ENCODE measurements at places on chromosomes 12 and 14.

DNA sequence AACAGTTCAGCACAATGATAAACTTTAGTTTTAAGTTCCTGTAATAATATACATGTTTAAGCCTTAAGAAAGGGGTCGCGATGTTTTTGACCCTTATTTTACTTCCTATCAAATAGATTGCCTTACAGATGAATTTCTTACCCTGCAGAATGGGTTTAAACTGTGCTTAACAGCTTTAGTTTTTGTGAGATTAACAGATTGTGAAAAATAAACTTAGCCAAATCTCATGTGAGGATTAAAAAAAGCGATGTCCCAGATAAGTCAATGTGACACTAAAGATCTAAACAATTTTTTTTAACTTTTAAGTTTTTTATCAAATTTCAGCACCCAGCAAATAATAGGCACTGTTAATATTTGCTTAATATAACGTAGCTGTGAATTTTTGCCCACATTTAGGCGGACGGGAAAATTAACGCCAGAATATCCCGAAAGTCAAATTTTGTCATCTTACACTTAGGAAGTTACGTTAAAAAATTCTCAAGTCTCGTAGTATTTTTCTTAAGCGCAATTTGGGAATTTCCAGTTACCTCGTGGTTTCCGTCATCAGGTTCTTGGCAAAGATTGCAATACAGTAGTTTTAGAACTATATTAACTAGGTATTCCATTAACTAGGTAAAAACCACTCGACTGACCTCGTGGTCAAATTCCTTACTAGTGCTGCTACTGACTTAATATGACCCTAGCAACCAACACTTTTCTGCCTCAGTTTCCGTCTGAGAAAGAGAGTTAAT lies 1.2 kb downstream of the HNRNPC start:
- DNase-seq: no peak

DNA sequence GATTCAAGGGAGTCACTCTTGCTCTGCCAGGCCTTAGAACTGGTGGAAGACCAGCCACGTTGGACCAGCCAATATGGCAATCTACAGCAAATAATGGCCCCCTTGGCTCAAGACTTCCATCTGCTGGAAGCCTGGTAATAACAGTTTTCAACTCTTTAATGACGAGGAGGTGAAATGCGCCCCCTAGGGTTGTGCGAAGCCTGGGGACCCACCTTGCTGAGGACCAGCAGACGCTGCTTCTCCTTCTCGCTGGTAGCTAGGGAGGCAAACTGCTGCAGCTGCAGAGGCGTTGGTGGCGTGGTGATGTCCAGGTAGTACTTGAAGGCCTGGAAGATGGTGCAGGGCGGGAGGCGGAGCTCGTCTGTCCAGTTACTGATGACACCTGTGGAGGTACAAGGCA lies 41.5 kb upstream of the FBXO21 start:
- peak; percentile 49 for DNase-seq

DNA sequence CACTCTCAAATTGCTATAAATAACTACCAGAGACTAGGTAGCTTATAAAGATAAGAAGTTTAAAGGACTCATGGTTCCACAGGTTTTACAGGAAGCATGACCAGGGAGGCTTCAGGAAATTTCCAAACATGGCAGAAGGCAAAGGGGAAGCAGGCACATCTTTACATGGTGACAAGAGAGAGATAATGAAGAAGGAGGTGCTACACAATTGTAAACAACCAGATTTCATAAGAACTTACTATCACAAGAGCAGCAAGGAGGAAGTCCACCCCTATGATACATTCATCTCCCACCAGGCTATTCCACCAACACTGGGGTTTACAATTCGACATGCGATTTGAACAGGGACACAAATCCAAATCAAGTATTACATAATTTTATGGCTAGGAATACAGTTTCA lies 257.7 kb downstream of the BTG1 start:
- DNase-seq: no peak

GRCh38 chr14:51540364-51540763 lies 111.3 kb upstream of the FRMD6 start:
- no peak for DNase-seq

- DNase-seq: no peak
Measured at GRCh38 chr12:26800858-26801257, 32.1 kb downstream of the ITPR2 start.

DNA sequence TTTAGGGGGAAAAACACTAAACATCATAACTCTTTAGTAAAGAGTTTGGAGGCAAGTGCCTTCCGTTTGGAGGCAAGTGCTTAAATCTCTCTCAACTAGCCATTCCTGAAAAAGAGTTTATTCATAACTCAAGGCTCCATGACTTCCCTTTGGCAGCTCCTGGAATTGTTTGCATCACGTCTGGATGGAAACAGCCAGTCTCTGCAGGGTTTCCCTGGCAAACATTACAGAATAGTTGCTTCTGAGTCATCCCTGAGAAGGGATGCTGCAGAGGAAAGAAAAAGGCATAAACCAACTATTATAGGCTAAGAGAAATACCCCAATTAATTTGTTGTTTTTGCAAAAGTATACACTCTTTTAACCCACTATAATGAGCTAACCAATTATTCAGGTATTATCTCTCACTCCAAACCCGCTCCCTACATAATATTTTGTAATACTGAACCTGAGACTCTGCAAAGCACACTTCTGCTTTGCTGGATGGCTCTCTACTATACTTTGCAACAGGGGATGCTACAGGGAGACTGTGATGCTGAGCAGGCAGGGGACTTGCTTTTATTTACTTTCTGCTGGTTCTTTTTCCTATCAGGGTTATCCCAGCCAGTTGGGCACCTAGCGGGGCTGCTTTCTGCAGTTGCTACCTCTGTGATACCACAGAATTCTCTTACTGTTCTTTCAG lies 497.7 kb downstream of the FUT8 start:
- DNase-seq: no peak

GRCh38 chr12:14482886-14483285 lies 84.8 kb downstream of the PLBD1 start:
- DNase-seq: no peak

GRCh38 chr12:66708704-66709456 lies 30.0 kb upstream of the GRIP1 start:
- DNase-seq: peak; percentile 55

DNA sequence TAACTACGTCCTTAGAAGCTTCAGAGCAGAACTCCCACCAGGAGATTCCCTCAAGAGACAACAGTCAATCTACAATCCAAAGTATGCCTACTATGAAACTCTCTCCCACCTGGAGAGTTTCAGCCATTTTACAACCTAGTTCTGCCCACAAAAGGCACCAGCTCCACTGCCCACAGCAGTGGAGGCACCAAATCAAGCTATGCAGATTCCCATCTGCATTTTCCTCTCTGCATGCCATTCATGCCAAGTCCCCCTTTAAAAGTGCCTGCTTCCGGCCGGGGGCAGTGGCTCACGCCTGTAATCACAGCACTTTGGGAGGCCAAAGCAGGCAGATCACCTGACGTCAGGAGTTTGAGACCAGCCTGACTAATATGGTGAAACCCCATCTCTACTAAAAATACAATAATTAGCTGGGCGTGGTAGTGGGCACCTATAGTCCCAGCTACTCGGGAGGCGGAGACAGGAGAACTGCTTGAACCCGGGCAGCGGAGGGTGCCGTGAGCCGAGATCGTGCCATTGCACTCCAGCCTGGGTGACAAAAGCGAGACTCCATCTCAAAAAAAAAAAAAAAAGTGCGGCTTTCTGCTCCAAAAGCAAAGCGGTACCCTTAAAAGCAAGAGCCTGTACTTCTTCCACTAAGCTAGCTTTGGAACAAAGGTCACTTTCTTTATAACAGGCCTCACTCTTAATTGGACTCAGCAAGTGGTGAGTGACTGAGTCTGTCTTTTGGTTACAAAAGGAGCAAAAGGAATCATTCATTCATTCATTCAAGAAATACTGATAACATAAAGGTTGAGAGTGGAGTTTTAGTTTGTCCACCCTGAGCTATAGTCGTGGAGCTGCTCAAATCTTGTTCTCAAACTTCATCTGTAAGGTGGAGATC lies 10.1 kb upstream of the DLGAP5 start:
- peak; percentile 42 for DNase-seq

DNA sequence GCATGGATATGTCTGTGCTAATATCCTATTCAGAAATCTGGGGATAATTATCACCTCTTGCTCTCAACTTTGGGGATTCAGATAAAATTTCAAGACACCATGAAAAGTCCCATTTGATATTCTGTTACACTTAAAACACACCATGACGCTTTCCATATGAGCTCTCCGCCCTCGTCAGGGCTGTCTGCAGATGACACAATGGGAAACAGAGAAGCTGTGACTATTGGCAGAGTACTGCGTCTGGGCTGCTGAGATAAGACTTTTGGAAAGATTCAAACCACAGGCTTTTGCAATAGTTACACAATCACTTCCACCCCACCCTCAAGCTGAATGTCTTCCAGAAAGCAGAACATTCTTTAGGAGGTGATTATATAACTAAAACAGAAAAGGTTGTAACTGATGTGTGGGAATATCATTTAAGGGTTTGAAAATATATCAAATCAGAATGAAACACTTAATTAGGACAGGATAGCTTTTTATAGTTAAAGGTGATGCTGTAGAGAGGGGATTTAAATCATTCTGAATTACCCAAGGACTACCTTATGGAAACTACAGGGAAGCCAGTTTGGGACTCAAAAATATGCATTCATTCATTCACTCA lies 75.3 kb upstream of the TMPO start:
- no peak for DNase-seq

DNA sequence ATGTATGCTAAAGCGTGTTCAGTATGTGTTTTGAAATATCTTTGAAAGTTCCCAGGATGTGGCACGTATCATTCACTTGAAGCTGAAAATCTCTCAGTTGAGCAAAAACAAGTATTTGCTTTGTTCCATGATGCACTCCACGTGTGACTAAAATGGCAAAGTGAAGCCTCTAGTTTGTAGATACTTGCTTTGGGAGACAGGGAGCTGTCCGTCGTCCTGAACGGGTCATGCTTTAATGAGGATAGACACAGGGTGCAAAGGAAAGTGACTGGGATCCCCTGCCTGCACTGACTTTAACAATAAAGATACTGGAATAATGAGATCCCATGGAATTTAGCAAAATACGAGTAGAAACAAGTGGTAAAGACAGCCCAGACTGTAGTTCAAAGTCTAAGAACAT lies 991.4 kb downstream of the NRXN3 start:
- DNase-seq: peak; percentile 60

DNA sequence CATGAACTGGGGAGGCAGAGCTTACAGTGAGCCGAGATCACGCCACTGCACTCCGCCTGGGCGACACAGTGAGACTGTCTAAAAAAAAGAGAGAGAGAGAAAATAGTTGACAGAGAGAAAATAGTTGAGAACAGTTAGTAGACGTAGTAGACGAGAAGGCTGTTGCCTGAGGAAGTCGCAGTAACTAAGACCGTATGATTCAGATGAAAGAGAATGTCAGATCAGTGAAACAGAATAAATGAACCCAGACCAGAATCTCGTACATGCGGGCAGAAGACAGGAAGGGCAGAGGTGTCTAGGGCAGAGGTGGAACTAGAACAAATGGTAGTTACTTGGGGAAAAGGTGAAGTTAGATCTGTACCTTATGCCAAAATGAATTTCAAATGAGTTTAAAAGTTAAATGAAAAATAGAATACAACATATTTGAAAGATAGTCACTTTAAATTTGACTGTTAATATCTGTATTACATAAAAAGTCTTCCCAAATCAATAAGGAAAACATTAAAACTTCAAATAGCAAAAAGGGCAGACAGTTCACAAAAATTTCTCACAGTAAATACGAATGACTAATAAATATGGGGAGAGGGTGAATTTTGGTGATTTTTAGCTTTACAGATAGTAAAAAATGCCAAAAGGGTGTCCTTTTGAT lies 17.7 kb downstream of the MDM2 start:
- DNase-seq: no peak

DNA sequence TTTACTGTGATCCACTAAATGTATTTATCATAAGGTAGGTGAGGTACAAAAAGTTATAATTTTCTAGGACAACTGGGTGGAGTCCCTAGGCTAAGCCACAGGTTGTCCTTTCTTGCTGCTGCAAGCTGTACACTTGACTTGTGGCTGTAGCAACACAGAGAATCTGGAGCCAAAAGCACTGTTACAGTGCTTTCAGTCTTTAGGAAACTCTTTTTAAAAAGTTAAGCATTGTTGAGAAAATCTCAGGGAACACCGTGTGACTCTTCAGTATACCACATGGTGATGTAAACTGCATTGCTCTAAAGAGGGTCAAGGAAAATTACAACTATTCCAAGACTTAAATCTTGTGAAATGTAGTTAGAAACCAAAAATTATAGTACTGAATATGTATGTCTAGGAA lies 11.4 kb downstream of the SLC15A5 start:
- no peak for DNase-seq

GRCh38 chr14:65471038-65471878 lies 58.7 kb downstream of the FUT8 start:
- no peak for DNase-seq

GRCh38 chr12:5078423-5078822 lies 34.7 kb downstream of the KCNA5 start:
- DNase-seq: no peak

DNA sequence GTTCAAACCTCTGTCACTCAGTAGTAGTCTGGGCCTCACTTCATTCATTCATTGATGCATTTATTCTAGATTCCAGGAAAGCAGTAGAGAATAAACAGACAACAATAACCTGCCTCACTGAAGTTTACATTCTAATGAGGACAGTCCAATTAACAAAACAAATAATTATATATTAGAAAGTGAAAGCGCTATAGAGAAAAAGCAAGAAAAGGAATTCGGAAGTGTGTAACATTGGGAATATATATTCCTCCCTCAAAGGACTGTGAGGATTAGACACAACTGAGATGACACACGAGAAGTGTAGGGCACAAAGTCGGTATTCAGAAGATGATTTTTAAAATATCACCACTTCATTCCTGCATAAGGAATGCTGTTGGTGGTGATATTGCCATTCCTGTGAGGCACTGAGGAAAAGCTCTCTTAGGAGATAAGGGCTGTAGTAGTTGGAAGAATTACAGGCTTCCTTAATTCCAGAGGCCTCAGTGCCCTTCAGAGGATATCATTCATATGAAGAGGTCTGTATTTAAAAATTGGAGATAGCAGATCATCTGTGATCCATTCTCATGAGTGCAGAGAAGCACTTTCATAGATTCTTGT lies 3.9 kb upstream of the DUSP6 start:
- no peak for DNase-seq

- DNase-seq: no peak
Measured at GRCh38 chr12:105357162-105357691, 26.7 kb downstream of the C12orf75 start.
